ENCODE measurements at places on chromosomes 2 and 18.

DNA sequence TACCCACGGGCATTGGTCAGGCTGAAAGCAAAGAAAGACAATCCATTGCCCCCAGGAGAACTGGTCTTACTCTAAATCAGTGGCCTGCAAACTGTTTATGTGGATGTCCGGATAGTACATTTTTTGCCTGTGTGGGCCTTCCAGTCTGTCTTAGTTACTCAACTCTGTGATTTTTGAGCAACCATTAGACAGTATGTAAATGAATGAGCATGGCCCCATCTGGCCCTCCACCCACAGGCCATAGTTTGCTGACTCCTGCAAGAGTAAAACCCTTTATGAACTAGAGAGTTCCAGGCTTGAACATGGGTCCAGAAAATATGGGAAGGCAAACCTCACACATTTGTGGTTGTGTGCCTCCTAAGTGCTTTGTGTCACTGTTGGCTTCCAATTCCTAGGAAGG, 55.7 kb upstream of the CYP1B1 start:
- no peak for DNase-seq

DNA sequence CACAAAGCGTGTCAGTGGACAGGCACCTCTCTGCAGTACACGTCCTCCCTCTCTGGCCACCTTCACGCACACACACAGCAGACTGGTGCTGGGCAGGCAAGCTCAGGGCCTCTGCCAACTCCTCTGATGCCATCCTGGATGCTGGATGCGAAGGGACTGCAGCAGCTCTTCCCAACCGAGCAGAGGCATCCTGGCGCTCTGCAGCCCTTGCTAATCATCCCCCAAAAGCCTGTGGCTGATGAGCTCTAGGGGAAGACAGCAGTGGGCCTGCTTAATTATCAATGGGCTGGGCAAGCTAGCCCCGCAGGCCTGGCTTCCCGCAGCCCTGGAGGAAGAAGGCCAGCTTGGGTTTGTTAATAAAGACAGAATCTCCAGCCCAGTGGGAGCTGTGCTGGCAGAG, 71.3 kb upstream of the TEX51 start:
- DNase-seq = no peak

DNA sequence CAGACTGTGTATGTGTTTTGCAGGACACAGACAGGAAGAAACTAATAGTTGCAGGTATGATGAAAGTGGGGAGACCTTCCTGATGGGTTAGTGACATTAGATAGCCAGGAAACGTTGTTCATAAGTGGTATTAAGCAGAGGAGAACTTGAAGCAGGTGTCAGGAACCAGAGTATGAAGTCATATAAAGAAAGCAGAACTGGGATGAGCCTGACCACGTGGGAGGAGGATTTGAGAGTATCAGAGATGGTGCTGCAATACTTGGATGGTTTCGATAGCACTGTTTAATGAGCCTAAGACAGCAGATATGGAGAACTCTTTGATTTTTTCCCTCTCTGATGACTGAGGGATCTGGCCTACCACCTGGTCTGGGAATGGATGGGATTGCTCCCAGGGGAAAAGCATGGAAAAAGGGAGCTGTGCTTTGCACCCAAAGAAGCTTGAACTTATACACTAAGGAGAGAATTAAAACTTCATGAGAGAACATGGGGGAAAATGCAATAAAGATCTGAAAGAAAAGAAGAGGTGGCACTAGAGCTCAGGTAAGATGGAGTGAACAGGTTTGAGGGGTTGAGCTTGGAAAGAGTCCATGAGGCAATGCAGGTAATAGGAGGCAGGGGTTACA, 226.0 kb upstream of the LRRTM1 start:
- no peak for DNase-seq

DNA sequence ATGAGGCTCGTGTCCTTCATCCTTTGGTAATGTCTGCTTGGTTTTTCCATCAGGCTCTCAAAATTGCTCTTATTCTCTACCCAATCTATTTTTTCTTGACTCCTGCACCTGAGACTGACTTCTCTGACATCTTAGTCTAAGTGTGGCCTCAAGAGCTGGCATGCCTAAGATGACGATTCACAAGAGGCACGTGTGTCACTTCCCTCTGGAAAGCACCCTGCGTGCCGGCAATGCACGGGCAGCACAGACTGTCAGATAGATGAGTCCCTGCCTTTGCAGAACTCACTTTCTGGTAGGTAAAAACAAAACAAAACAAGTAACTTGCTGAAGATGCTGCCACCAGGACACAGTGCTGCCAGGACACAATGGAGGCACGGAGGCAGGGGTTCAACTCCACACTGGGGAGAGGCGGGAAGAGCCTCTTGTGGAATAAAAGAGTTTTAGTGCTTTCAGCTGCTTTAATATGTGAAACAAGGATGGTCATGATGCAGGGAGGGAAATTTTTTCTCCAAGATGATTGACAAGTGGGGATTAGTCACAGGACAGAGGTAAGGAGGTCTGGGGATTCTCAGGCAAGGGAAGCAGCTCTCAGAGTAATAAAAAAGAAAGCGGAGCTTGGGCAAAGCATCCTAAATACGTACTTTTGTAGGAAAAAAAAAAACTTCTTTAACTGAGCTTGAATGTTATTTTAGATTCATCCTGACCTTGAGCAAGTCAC, 27.3 kb downstream of the CYB5A start:
- no peak for DNase-seq

- no peak for DNase-seq
Measured at GRCh38 chr2:41965173-41965908, 82.5 kb upstream of the PKDCC start.

DNA sequence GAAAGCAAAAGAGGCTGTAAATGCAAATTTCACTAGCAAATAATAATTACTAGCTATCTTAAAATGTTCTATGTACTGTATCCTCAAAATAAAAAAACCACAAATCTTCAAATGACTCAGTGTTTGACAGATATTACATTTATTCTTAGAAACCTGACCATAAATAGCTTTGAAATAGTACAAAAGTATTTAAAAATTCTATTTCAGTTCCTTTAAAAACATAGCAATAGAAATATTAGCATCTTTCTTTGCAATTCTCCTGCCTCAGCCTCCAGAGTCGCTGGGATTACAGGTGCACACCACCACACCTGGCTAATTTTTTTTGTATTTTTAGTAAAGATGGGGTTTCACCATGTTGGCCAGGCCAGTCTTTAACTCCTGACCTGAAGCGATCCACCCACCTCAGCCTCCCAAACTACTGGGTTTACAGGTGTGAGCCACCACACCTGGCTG, 50.6 kb downstream of the MSH6 start:
- no peak for DNase-seq

DNA sequence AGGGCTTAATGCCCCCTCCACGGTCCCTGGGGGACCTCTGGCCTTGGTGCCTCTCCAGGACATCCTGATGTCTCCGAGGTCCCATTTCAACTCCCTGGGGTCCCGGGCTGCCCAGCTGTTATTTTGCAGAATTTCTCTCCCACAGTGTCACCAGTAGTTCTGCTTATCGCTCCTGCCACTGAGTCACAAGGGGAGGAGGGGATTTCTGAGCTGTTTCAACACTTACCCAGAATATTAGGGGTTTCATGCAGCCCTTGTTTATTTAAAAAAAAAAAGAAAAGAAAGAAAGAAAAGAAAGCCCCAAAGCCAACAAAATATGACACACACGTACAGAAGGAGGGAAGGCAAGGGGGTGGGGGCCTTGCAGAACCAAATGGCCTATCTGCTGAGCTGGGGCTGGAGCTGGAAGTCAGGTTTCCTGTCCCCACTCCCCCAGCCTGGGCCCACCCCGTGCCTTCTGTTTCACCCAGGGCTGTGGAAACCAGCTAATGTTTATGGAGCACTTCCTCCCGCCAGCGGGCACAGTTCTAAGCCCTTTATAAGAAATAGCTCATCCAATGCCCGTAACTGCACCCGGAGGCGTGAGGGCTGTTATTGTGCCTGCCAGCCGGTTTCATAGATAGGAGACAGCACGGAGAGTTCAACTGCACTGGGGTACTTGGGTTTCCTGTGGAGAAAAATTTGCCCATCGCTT, 8.4 kb upstream of the ARID5A start:
- no peak for DNase-seq

Measured in AG20443 (cell line).